T-helper 2 cell (primary cell): ENCODE measurements at places on chromosomes 16 and 17.
A peak's percentile ranks its signal among the peaks of the same experiment; 100 is the strongest.

- no peak for DNase-seq
Observed at GRCh38 chr16:82157534-82157812, 12.6 kb downstream of the MPHOSPH6 start.

- DNase-seq = peak; percentile 39
Observed at GRCh38 chr17:47305302-47305923, 18.3 kb upstream of the EFCAB13 start.

DNA sequence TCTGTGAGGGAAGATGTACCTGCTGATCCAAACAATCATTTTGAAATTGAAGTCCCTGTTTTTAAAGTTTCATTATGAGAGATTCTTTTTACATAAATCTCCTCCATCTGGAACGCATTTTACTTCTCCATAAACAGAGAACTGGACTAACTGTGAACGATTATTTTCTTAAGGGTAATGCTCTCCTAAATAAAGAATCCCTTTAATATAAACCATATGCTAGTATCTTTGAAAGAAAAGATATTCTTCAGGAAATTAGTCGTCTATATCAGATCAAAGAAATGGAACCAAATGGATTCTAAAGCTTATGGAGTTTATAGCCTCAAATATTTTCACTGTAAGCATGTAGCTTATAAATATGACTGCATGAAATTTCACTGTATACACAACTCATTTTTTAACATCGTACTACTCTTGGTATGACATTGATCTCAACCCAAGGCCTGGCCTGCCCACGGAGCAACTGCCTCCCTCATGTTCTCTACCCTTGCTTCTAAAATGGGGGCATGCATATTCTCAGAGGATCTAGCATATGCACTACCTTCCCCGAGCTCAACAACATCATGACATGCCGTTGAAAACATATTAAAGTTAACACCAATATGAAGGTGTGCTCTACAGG is 66.4 kb downstream of the MYH10 start:
- no peak for DNase-seq

- no peak for DNase-seq
Observed at GRCh38 chr16:13697013-13697412, 222.9 kb upstream of the ERCC4 start.

DNA sequence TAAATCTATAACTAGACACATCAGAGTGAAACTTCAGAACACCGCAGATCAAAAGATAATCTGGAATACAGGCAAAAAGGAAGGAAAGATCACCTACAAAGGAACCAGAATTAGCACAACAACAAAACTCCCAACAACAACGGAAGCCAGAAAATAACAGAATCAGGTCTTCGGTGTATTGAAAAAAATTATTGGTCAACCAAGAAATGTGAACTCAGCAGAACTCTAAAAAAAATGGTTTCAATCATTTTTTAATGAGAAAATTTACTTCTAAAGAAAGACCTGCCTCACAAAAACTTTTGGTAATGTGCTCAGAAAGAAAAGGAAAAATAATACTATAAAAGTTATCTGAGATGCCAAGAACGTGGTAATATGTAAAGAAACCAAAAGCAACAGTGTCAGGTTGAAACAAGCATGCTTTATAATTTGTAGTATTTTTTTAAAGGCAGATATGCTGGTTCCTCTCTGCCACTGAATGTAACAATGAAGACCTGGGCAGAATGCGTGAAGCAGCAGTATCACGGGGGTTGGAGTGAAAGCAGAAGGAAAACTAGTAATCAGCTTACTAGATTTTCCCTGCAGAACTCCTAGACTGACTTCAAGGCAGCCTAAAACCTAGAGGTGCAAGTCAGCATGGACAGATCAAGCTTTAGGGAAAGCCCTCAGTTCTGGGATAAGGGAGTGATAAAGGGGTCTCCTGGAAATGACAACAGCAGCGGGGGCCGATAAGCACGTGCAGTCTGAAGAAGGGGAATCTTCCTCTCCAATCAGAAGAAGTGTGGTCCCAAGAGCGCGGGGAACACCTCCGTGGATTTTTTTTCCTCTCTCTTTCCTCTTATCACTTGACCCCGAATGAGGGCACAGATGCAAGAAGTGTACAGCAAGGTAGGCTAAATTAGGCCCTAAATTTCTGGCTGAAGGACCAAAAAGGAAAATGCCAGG is 80.9 kb upstream of the TEKT1 start:
- DNase-seq = no peak

DNA sequence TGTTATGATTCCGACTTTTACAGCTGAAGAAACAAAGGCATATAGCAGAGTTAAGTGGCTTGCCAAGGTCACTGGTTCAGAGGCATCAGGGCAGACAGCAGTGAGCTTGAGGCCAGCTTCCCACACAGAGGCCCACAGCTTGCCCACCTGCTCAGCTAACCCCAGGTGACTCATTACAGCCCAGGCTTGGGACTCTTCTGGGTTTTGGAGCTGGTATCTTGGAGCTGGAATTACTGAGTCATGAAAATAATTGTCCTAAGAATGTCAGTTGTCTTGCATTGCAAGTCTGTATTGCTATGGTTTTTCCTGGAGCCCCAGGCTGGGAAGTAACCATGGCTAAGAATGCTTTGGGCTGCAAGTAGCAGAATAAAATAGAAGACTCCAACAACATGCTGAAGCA is 32.4 kb upstream of the IRX3 start:
- no peak for DNase-seq

DNA sequence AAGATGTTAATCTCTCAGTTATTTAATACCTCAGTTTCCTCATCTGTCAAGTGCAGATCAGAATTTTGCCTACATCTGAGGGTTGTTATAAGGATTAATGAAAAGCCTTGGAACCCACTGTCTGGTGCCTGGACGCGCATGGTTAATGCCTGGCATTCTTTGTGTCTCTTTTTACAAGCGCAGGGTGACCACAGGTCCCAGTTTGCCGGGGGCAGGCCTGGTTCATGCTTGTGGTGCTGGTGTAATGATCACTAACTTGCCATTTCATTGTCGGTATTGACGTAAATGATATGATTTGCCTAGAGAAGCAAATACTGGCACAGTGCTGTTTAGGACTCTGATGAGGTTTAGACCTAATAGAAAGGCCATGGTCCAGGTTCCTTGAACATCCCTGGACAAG is 23.1 kb downstream of the MRC2 start:
- no peak for DNase-seq

DNA sequence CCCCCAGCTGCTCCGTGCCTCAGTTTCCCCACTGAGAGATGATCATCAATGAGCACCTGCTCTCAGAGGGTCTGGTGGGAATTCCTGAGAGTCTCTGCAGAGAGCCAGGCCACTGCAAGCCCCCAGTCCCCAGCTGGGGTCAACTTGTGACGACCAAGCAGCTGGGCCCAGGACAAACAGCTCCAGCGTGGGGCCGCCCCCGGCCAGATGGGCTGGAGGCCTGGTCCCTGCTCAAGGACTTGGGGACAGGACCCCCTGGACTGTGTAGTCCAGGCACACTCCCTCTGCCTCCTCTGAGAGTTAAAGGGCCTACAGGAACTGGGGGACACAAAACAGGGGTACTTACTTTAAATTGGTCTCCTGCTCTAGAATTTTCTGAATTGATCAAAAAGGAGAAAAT is 16.6 kb upstream of the AATK start:
- DNase-seq = no peak

DNA sequence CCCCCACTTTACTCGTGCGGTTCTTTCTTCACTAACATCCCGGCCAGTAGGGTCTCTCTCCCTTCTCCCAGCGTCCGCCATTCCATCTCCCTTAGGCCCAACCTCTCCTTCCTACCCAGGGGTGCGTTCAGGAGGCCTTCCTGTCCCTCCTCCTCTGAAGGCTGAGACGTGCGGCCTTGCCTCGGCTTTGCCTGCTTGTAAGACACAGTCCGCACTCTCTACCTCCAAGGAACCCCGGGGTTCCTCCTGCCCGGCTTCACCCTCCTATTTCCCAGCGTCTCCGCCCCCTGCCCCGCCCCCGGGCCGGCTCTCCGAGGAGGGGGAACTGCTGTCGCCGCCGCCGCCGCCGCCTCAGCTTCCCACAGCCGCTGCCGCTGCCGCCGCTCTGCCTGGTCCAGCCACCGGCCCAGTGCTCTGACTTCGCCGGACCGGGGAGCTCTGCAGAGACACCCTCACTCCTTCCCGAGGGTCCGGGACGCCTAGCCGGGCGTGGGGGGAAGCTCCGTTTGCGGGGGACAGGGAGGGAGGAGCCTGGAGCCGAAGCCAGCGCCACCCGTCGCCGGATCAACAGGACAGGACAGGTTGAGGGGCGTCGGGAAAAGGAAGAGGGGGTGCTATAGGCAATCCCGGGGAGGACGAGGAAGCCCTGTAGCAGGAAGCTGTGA is 1.2 kb upstream of the FGF11 start:
- DNase-seq = peak; percentile 40

DNA sequence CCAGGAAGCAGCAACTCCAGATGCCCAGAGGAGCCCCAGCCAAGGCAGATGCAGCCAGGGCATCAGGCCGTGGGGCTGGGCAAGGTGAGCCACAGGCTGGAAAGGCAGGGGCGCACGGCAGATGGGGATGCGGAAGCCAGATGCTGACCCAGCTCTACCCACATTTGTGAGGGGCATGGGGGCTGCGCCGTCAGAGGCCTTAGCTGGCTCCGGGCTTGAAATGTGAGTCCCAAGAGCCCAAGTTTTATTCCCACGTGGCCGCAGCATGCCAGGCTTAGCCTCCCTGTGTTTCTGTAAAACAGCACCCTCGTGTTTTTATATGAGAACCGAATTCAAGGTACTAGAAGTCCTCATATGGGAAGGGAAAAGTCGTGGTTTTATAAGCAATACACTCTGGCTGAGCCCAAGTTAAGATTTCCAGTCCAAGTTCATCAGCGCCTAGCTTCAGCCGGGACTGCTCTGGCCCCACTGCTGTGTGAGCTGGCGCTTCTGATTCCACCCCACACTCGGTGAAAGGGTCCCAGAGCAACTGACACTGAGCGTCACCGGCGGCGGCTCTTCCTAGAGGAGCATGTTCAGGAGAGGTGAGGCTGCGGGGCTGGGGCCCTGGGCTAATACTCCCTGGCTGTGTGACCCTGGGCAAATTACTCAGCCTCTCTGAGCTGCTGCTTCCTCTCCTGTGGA is 6.7 kb upstream of the C16orf95 start:
- DNase-seq = no peak

DNA sequence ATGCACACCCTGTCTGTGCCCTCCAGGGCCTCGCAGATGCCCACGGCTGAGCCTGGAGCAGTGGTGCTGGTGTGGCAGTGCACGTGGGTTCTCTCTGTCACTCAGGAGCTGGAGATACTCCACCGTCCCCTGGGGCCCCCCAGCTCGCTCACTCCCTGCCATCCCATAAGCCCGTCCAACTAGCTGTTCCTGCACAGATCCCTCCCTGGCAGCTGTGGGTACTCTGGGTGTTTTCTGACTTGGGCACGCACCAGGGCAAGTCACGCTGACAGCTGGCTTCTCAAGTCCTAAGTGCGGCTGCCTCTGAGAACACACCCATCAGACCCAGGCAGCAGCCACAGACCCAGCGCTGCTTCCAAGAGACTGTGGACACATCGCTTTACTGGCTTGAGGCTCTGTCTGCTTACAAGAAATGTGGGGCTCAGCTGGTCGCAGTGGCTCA is 25.4 kb upstream of the ITGB4 start:
- DNase-seq = no peak

DNA sequence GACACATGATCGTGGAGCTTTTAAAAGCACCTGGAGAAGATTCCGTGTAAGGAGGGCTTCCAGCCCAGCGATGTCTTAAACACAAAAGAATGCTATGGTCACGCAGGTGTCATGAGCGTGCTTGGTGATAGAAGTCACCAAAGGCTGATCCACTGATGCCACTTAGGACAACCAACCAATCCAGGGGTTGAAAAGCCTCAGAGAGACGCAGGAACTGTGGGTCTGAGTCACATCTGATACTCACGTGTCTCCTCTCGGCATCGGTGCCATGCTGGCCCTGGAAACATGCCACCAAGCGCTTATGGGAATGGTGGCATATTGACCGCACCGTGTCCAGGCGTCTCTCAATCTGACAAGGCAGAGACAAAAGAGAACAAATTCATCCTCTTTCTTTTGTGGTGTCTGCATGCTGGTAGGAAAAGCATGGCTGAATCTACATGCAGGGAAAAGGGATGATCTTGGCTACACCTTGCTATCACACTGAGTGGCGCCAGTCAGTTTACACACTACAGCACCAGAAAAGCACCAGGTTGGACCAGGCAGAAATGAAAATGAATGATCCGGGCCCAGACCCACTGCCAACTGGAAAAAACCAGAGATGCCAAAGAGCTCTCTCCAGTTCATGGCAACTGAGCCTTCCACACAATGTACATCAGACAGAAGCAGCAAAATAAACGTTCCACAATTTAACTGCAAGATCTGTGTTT is 38.0 kb downstream of the ARHGAP17 start:
- DNase-seq = no peak

GRCh38 chr16:73998707-73999106 is 297.9 kb upstream of the PSMD7 start:
- no peak for DNase-seq

DNA sequence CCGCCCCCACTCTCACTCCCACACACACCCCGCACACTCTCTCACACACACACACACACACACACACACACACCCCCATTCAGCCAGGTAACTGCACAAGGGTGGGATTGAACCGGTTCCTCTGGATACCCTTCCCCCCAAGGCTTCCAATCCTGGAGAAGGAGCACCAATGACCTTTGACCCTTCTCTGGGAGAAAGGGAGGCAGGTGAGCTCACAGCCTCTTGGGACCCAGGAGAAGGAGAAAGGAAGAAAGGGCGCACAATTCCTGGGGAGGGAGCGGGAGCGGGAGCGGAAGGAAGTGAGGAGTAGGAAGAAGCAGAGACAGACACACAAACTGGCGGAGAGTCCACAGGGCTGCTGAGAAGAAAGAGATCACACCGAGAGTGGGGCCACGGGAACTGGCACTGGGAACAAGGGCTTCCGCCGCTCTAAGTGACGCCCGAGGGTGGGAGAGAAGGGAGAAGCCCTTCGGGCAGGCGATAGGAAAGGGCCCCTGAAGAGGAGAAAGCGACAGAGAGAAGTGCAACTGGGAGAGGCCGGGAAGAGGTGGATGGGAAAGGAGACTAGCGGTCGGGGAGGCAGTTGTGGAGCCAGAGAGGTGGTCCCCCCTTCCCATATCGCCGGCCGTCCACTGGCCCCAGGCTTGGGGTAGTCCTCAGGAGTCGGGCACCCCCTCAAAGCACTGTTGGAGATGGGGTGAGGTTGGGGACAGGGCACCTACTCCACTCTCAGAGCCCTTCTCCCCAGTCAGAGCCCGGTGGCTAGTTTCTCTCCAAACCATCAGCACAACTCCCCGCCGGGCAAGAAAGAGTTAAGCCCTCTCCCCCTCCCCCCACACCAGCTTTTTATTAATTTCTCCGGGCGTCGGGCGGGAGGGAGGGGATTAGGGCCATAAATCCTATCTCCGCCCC is 1.3 kb downstream of the SAMD14 start:
- no peak for DNase-seq

DNA sequence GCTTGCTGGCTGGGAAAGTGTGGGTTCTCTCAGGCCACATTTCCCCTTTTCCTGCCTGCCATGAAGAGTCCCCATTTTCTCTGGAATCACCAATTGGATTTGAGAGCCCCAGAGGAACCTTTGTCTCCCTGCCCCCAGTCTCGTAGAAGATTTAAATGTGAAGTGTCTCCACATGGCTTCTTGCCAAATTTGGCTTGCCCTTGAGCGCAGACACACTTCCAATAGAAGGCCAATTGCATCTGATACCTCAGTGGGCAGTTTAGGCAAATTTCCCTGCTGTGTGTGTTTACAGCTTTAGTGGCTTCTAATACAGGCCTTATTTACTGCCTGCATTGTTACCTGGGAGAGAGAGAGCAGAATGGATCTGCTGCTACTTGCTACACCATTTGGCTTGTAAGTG is 29.7 kb downstream of the CDK5R1 start:
- no peak for DNase-seq
